Gastroesophageal sphincter (tissue), 4 donors: ENCODE measurements at places on chromosomes 4 and X. TPM values are rescaled to one million over a fixed set of nuclear protein-coding genes. Genes with fewer than 3 reads are reported as not detected.

DNA sequence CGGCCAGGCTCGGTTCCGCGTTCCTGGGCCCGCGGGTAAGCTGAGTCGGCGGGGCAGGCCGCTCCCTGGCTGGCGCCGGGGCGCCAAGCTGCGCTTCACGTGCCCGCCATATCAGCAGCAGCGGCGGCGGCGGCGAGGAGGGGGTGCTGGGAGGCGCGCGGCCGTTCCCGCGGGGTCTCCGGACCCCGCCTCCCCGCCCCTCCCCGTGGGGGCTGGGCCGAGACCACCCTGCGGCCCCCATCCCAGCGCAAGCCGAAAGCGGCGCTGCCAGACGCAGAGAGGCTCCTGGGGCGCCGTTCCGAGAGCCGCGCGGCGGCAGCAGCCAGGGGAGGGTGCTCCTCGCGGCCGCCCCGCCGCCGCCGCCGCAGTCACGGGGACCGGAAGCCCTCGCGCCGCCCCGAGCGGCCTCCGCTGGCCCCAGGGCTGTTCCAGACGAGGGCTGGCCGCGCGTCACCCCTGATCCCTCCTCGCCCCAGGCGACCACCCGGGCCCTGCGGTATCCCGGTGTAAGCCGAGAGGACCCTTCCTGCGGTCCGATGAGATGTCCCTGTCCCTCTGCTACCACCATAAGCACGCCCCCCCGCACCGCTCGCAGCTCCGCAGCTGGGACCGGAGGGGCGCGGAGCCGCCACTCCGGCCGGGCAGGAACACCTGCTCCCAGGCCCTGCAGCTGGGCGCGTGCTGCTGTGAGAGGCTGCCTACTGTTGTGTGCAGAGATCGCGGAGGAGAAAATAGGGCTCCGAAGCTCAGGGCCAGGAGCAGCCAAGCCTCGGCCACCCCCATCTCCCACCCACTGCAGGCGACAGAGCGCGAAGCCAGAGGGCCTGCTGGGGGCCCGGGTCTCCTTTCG is 7.5 kb upstream of the BCOR start:
- H3K36me3 ChIP-seq: no peaks in the 10 kb centered on the region
- H3K27ac ChIP-seq: peak overlapping the region; percentile 78
- H3K27me3 ChIP-seq: no peaks in the 10 kb centered on the region
- ATAC-seq: peak; percentile 44

GRCh38 chr4:60923075-60923474 is 277.1 kb upstream of the ADGRL3 start:
- no peaks in the 10 kb centered on the region for H3K36me3 ChIP-seq
- H3K4me1 ChIP-seq: no peaks in the 10 kb centered on the region
- no peak overlapping the region for H3K4me3 ChIP-seq

DNA sequence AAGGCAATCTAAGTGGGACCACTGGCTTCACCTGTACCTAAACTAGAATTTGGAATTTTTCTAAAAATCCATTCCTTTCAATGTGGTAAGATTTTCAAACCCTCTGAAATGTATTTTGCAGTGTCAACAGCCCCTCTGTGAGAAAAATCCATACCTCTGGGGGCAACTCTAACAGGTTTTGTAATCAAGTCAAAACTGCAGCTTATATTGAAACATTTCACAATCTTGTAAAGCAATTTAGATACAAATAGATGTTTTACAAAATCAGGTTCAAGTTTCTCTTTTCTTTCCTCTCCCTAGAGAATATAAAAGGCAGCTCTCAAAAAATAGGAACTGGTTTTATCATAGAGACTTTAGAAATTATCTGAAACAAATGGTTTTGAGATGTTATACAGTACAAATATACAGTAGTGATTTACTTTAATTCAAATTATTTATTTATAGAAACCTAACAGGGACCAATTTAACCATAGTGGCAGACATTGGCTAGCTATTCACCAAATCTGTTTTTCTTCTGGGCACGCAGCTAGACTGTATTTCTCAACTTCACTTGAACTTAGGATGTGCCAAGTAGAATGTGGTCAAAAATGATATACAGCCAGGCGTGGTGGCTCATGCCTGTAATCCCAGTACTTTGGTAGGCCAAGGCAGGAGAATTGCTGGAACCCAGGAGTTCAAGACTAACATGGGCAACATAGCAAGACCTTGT is 36.3 kb upstream of the SPINK2 start:
- H3K4me1 ChIP-seq: no peaks in the 10 kb centered on the region
- no peak overlapping the region for H3K27ac ChIP-seq
- ATAC-seq: no peak
- no peaks in the 10 kb centered on the region for H3K36me3 ChIP-seq
- no peaks in the 10 kb centered on the region for H3K27me3 ChIP-seq

- ATAC-seq: no peak
- H3K4me1 ChIP-seq: no peaks in the 10 kb centered on the region
- no peak overlapping the region for H3K27ac ChIP-seq
- no peak overlapping the region for H3K4me3 ChIP-seq
- H3K27me3 ChIP-seq: peaks cover 25% of the 10 kb centered on the region
- H3K36me3 ChIP-seq: no peaks in the 10 kb centered on the region
Observed at GRCh38 chrX:679291-679979, 48.8 kb downstream of the SHOX start.

GRCh38 chr4:64799751-64800150 is 390.5 kb upstream of the TECRL start:
- no peak for ATAC-seq
- H3K4me3 ChIP-seq: no peak overlapping the region
- H3K27ac ChIP-seq: no peak overlapping the region
- H3K4me1 ChIP-seq: no peaks in the 10 kb centered on the region
- H3K27me3 ChIP-seq: no peaks in the 10 kb centered on the region

Gene PTPN13
- 20.1 TPM for total RNA-seq
